ENCODE measurements at places on chromosomes 5 and 9.

DNA sequence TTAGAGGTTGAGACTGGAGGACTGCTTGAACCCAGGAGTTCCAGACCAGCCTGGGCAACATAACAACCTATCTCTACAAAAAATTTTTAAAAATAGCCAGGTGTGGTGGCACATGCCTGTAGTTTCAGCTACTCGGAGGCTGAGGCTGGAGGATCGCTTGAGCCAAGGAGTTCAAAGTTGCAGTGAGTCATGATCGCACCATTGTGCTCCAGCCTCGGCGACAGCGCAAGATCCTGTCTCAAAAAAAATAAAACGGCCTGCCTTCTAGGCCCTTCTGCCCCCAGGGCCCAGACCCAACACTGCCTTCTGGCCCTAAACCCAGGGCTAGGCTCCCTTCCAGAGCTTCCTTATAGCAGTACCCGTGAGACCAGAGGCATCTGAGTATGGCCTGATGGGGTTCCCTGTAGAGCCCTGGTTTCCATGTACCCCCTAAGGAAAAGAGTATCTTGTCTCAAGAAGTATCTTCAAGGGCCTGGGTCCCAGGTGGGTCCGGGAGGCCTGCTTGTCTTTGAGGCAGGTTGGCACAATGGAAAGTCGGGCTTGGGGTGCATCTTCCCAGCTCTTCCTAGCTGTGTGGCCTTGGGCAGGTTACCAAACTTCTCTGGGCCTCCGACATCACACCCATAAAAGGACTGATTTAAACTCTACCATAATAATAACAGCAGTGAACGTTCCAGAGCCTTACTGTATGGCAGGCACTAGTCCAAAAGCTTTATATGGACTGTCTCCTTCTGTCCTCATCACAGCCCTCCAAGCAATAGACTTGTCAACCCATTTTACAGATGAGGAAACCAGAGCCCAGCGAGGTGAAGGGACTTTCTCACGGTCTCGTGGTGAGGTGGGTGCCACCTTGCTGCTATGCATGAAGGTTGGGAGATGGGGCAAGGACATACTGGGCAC is 9.6 kb downstream of the LRRC8A start:
- DNase-seq = no peak

- no peak for DNase-seq
Observed at GRCh38 chr9:4831119-4831518, 38.4 kb downstream of the RCL1 start.

DNA sequence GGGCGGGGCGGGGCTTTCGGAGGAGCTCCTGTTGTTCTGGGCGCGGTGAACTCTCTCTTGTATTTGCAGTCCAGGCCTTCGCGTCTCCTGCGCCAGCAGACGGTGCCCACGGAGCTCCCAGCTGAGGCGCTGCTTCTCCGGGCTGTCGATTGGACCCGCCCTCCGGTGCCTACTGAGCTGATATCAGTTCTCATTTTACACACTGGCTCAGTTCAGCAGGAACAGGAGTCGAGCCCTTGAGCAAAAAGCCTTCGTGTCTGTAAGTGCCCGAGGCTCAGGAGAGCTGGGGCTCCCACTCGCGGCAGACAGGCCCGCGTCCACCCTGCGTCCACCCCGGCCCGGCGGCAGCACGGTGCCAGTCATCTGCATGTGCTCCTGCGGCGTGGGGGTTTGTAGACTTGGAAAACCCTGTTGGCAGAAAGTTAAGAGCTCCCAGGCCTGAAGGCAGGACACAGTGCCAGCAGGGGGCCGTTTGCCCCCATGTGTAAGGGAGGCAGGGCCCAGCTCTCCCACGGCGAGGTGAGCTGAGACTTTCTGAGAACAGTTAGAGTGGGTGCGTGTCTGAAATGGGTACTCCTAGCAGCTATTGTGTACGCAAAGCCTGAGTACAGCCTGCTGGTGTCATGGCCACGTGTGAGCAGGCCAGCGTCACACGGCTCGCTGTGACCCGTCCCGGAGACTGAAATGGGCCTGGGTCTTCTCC is 231.5 kb downstream of the FANCC start:
- DNase-seq = no peak

DNA sequence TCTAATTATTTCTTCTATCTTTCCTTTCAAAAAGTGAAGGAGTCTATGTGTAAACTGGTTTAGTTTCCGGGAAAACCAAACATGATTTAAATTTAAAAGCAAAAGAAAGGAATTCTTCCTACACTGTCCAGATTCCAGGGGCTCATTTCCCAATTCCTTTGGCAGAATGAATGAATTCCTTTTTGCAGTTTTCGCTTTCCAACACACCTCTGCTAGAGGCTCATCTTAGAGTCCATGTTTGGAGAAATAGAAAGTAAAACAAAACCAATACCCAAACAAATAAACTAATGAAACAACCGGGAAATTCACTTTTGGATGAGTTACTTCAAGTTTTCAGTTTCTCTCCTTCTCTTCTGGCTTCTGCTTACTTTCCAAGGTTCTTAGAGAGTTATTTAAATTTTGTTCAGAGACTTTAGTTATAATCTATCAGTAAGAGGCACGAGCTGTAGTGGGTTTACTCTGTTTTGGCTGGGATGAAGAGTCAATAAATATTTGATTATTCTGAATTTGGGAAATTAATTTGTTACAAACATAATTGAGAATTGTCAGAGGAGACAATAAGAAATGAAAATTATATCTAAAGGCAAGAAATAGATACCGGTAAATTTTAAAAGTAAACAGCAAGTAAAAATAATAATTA is 365.0 kb upstream of the CDH9 start:
- DNase-seq = no peak

- no peak for DNase-seq
Observed at GRCh38 chr5:1320436-1321344, 24.2 kb downstream of the CLPTM1L start.

GRCh38 chr5:134502259-134502658 is 23.2 kb upstream of the JADE2 start:
- DNase-seq = no peak

GRCh38 chr5:159609359-159609758 is 279.1 kb upstream of the IL12B start:
- no peak for DNase-seq

DNA sequence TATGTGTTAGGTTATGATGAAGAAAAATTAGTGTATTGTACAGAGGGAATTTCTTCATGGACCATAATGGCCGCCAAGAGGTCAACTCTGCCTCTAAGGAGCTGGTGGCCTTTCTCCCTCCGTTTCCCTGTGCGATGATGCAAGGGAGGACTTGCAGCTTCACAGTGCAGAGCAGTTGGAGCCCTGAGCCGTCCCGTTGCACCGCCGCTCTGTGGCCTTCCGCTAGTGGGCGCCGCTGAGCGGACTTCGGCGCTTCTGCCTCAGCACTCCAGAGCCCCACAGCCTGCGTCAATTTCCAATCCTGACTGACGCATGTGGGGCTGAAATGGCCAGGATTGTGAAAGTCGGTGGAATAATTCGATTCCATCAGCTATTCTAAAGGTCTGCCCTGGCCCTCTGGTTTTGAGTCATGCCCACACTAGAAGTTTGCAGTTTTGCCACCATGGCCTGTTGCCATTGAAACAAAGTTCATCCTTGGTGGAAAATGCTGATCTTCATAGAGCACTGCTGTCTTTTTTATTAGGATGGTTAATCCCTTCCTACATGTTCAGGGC is 22.7 kb upstream of the LECT2 start:
- peak; percentile 62 for DNase-seq

- DNase-seq = no peak
Observed at GRCh38 chr9:117757561-117758190, 53.5 kb downstream of the TLR4 start.

- no peak for DNase-seq
Observed at GRCh38 chr9:16377311-16377710, 493.2 kb downstream of the BNC2 start.

- DNase-seq = no peak
Observed at GRCh38 chr9:123651871-123652270, 278.1 kb downstream of the DENND1A start.

- DNase-seq = no peak
Observed at GRCh38 chr5:35098214-35098613, 50.5 kb upstream of the AGXT2 start.

Data from activated CD8-positive, alpha-beta T cell treated with anti-CD3 and anti-CD28 coated beads for 36 hours (primary cell).